Stimulated activated CD8-positive, alpha-beta memory T cell treated with anti-CD3 and anti-CD28 coated beads, Interleukin-4, amount 100 ng/mL, for 4 hours (primary cell): ENCODE measurements at places on chromosomes 2 and 18.

GRCh38 chr2:157815421-157815820 is 60.7 kb downstream of the ACVR1 start:
- DNase-seq: no peak

DNA sequence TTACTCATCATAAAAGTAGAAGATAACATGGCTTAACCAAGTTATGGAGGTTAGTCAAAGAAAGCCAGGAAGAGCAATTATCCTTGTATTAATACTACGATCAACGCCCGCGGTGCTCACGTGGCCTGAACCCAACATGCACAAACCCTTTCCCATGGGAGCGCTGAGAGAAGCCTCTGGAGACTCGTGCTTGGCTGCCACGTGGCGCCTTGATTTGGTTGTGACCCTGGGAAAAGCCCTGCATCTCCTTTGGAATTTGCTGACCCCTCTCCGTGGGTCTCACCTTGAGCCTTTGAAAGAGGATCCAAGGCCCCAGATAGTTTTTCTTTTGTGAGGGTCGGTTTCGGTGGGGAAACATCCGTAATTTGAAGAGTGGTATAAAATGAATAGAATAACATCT is 255.6 kb downstream of the DCDC2C start:
- no peak for DNase-seq

DNA sequence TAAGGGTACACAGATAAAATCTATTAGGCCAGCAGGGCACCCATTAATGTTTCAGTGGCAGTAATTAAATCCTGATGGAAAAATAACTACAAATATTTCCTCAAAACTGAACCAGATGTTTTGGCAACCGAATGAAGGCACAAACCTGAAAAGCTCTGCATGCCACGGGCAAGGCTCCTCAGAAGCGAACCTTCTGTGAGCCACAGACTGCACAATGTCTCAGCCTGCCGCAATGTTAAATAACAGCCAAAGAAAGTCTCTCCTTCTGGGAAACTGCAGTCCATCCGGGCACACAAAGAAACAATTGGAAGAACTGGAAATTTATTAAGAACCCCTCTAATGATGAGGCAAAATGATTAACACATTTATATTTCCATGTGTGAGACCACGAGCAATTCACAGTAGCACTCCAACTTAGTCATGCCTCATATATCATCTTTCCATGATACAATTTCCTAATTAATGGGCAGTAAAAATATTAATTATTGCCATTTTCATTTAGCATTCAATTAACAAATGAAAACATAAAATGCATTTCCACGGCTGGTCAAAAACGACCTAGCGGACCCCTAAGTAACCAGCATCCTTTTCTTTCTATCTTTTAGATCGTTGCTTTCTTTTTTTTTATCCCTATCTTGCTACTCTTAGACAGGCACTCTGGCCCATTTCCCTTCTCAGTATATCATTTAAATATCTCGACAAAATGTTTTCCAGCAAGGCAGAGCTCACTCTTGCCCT is 237.5 kb downstream of the EPHA4 start:
- DNase-seq: no peak

- no peak for DNase-seq
These were observed 14.1 kb downstream of the KLF11 start for GRCh38 chr2:10057231-10058107.

- DNase-seq: no peak
These were observed 139.9 kb upstream of the PID1 start for GRCh38 chr2:229410946-229411345.

DNA sequence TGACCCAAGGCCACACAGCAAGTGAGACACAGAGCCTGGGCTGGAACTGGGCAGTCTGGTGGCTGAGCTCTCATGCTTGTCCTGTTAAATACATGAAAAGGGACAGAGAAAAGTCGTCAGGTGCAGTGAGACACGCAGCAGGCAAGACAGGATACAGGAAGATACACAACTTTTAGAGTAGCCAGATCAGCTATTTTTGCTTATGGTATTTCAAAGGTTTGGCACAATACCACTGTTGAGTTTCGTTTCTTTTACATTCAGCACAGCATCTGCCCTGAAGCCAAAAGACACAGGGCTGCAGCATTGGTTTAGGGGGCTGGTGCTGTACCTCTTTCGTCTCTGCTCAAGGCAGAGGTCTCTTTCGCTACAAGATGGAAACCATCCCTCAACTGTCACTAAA is 14.0 kb downstream of the FHL2 start:
- DNase-seq: no peak

DNA sequence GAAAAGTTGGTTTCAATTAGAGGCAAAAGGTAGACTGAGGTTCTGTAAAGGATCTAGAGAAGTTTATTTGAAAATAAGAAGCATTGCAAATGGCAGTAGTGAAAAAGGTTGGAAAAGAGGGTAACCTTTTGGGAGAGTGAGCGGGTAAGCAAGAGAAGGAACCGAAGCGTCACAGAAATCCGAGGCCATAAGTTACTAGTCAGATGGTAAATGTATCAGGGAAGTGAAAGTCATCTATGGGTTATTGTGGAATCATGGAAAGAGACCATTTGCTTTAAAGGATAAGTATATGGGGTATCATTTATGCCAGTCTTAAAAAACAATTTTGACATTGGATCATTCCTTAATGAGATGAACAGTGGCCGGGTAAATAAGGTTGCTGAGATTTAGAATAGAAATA is 30.5 kb downstream of the EML4 start:
- DNase-seq: no peak

DNA sequence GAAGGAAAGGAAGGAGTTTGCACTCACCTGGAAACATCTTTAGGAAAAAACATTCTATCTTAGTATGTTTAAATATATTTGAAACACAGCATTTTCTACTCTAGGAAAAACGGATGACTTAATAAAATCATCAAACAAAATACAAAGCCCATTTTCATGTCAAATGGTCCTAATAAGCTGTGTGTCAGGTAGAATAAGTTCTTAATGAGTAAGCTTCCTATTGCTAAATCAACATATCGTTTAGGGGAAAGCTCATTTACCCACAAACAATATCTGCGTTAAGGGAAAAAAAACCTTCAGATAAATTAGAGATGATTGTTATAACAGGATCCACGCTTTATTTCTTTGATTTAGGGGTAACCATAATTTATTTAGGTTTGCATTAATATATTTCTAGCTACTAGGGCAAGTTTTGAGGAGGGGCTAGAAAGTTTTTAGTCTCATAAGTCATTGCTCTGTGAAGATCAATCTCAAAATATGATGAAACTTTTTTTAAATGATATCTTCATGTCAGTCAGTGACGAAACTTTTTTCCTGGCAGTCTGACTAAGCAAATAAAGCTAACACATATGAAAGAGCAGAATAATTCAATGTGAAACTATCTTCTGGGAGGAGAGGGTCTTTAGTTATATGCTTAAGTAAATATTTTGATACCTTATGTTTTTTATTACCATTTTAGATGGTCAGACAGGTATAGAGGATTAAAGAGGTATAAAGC is 147.1 kb downstream of the WDSUB1 start:
- DNase-seq: no peak

DNA sequence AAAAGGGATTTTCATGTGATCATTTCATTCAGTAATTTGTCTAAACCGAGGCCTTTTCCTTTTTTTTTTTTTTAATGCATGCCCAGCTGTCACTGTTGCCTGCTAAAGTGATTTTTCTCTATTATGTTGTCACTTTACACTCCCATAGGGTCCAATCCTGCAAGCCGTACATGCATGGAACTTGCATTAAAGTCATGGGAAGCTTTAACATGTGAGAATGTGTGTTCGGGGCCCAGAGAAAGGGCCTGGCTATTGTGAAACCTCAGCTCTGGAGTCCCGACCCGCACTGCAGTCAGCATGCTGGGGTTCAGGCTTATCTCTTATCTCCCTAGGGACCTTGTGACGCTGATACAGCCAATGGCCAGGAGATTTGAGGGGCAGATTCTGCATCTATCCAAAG is 474.6 kb downstream of the SLC4A3 start:
- DNase-seq: no peak

- no peak for DNase-seq
These were observed 21.6 kb upstream of the TRIB2 start for GRCh38 chr2:12694990-12695774.

GRCh38 chr2:102029952-102030351 is 38.2 kb downstream of the IL1R2 start:
- DNase-seq: no peak

DNA sequence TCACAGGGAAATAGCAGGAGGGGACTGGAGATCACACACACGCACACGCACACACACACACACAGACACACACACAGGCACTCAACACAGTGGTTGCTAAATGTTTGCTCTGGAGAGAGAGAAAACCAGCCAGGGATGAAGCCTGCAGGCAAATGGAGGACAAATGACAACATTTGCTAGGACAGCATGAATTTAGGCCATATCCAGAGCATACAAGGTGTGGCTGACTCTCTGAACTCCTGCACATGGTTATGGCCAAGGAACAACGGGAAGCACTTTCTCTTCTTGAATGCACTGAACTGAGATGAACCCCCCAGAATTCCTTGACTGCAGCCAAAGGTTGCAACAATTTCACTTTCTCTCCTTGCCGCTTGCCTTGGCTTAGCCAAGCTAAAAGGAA is 230.0 kb upstream of the RASGRP3 start:
- DNase-seq: no peak

GRCh38 chr2:8907764-8908288 is 70.4 kb upstream of the KIDINS220 start:
- DNase-seq: no peak

- no peak for DNase-seq
These were observed 46.6 kb downstream of the CCDC138 start for GRCh38 chr2:108833219-108833618.

DNA sequence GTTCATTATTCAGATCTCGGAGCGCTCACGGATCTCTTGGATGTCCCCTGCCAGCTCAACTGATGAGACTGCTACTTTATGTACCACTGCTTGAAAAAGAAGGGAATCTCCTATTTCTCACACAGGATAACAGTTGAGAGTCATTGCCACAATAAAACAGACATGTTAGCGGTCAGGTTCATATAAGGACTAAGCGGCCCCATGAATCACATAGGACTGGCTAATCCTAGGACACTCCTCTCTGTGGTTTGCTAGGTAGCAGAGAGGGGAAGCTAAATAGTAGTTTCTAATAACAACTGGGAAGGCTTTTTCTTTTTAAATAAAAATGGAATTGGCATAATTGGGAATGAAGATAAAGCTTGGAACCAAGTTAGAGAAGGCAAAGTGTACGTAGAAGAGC is 15.9 kb upstream of the TGFA start:
- DNase-seq: no peak

DNA sequence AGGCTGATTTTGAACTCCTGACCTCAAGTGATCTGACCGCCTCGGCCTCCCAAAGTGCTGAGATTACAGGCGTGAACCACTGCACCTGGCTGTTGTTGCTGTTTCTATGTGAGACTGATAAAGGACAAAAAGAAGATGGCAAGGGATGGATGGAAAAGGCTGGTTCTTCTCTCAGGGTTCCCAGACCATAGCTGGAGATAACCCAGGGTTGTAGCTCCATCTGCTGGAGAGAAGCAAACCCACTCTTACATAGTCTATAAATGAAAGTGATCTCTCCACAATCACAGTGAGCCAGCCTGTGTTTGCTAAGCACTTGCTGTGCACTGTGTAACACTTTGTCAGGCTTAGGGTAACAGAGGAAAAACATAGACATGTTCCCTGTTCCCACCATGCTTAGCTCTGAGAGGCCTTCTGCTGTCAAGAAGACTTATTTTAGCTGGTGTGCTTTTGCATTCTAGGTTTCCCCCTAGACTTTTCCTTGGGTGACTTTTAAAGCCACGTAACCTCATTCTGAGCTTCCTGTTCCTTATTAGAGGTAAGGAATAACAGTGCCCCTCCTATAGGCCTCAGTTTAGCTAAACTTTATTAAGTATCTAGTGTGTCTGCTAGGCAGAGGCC is 49.7 kb downstream of the LIMS1 start:
- no peak for DNase-seq

DNA sequence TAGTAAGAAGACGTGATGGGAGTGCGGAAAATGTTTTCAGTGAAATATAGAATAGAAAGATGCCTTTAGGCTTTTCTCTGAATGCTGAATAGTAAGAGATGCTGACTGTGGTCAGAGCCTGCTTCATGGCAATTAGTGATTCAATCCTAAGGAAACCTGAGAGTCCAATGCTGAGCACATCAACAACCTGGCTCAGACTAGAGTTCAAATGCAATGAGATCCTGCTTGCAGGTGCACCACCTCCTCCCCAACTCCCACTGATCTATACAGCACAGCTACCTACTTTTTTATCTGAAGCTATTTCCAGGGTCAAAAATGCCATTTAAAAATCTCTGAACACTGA is 65.4 kb downstream of the AAK1 start:
- DNase-seq: no peak

- DNase-seq: no peak
These were observed 34.2 kb downstream of the GKN2 start for GRCh38 chr2:68918497-68918896.

DNA sequence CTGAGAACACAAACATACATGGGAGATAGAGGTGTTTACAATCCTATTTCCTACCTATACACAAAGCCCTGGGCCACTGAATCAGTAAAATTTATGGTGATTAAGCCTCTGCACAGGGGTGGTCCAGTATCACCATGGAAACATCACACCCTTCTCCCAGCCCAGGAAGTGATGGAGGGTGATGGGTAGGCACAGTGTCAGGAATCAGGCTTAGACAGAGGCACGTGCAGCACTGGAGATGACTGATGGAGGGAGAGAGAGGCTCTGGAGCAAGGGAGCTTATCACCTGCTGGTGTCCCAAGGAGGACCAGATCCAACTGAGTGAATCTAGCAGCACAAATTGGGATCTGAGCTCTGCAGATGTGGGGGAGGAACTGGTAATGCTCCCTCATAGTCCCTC is 117.2 kb downstream of the RPIA start:
- no peak for DNase-seq

DNA sequence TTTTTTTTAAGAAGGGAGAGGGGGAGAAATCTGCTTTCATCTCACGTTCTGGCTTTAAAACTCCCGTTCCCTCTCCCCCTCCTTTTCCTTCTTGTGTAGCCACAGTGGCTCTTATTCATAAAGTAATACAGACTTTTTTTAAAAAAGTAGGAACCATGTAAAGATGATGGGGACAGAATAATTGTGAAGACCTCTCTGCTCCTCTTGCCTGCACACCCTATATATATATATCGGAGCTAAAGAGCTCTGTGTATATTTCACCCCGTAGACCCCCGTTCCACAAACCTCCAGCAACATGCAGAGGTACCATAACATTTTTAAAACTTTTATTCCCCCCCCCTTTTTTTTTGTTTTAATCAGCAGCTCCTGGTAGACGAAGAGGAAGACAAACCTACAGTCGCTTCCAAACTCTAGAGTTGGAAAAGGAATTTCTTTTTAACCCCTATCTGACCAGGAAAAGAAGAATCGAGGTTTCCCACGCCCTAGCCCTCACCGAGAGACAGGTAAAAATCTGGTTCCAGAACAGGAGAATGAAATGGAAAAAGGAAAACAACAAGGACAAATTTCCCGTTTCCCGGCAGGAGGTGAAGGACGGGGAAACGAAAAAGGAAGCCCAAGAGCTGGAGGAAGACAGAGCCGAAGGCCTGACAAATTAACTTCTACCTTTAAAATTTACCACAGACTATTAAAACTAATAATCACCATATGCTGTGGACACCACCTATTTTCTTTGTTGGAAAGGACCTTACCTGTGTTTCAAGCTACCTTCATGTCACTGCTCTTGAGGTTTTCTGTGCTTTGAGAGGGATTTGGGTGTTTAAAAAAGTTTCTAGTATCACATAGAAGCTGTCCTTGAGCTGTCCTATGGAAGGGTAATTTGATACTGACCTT is 1.7 kb downstream of the HOXD8 start:
- no peak for DNase-seq
